ENCODE measurements at places on chromosomes 7 and 10.
A peak's percentile ranks its signal among the peaks of the same experiment; 100 is the strongest.

DNA sequence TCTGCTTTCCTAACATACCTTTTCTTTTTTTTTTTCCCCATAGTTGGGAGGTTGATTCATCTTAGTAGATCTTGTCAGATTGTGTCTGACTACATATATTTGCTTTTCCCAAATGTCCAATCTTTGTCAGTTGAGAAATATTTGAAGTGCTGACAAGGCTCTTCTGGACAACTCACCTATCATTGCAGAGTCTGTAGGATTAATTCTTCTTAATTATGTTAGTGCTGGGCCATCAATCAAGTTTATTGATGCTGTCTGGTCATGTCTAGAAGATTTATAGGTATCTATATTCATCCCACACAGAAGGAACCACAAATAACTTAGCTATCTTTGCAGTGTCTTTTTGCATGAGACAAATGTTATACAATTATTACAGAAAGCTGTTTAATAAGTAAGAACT, 310.6 kb downstream of the ACTR3B start:
- DNase-seq, result no peak

GRCh38 chr7:83808982-83809381, 160.0 kb upstream of the SEMA3E start:
- DNase-seq, result no peak

DNA sequence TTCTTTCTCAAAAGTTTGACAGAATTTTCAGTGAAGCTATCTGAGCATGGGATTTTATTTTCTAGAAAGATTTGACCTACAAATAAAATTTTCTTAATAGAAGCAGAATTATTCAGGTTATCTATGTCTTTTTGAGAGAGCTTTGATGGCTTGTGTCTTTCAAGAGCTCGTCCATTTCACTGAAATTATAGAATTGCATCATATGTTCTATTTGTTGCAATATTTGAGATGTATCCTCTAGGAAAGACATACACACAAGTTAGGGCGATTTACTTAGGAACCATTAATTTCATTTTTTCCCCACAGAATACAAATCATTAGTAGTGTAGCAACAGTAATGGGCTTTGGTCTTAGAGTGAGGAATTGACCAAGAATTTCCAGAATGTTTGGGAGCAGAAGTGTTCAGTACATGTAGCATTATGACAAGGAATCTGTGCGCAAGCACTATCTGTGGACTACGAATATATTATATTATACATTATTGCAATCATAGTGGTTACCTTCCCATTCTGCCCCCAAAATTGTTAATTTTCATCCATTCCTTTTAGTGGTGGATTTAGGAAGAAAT, 12.8 kb upstream of the COL17A1 start:
- DNase-seq, result no peak

GRCh38 chr10:123496375-123496774, 169.8 kb upstream of the GPR26 start:
- no peak for DNase-seq

DNA sequence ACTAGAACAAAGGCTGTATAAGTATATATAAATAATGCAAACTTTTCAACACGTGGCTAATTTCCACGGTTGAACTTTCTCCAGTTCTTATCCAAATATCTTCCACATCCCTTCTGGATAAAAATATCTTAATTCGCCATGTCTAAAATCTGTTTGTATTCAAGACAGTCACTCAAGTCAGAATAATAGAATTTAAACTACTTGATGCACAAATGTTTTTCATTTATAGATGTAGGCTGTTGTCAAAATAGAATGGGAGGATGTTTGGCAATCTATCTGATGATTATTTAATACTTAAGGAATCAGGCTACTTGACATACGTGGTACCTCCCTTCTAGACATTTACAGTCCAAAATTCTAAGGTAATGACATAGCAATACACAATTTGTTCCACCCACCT, 204.3 kb downstream of the TWIST1 start:
- DNase-seq, result no peak

- no peak for DNase-seq
Observed at GRCh38 chr7:28532181-28532580, 119.9 kb downstream of the CREB5 start.

GRCh38 chr7:47625861-47626715, 44.2 kb upstream of the TNS3 start:
- DNase-seq, result no peak

DNA sequence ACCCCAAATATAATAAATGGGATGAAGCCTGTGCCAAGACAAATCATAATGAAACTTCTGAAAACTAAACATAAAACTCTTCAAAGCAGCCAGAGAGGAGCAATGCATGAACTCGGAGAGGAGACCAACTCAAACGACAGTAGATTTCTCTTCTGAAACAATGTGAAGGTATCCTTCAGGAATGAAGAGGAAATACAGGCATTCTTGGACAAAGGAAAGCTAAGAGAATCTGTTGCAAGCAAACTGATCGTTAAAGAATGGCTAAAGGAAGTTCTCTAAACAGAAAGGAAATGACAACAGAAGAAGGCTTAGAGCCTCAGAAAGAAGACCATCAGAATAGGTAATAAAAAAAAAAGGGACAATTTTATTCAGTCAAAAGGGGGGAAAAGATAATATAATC, 6.6 kb downstream of the GNA12 start:
- DNase-seq, result no peak

GRCh38 chr10:5585517-5586206, 60.9 kb downstream of the CALML3 start:
- DNase-seq, result no peak

GRCh38 chr10:29253690-29254029, 35.2 kb upstream of the LYZL1 start:
- no peak for DNase-seq

DNA sequence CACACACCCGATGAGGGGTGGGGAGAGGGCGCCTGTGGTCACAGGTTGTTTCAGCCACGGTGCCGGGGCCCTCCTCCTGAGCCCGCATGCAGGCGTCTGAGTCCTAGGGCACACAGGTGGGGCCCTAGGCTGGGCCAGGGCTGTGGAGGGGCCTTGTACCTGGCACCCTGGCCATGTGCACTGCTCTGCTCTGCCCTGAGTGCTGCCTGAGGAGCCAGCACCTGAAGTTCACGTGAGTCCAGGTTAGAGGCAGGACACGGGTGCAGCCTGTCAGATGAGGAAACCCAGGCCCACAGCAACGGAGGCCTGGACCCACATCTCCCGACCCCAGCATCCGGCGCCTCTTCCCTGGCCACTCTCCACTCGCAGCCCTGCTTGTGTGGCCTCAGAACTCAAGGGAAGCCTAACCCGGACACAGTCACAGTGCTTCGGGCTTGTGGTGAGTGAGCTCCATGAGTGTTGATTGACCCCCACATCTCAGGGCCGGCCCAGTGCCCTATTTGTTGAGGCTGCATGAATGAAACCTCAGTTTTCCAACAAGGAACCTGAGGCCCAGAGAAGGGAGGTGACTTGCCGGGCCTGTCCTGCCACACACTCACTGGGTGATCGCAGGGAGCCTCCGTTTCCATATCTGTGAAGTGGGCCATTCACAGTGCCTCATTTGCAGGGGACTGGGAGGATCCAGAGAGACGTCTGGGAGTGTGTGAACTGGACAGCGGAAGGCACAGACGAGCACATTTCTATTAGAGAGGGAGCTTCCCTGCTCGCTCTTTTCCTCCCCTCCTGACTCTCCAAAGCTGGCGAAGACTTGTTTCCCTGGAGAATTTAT, 39.6 kb downstream of the PPIF start:
- peak; percentile 41 for DNase-seq

- no peak for DNase-seq
Observed at GRCh38 chr10:97851341-97852001, 1.8 kb downstream of the GOLGA7B start.

DNA sequence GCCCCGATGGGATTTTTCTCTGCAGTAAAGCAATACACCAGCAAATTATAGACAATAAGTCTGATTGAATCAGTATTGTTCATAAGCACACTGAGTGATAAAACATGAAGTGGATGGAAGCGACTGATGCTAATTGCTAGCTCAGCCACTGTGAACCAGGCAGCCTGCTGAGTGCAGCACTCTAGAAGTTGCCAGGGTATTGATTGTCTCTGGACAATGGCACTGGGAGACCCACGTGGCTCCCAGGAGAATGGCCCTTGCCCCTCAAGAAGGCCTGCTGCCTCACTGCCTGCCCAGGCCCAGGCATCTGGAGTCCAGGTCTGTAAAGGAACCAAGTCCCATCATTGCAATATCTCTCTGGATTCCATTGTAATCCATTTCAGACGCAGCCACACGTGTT, 80.4 kb upstream of the TCERG1L start:
- no peak for DNase-seq

- DNase-seq, result no peak
Observed at GRCh38 chr7:117116211-117116610, 162.9 kb downstream of the ST7 start.

DNA sequence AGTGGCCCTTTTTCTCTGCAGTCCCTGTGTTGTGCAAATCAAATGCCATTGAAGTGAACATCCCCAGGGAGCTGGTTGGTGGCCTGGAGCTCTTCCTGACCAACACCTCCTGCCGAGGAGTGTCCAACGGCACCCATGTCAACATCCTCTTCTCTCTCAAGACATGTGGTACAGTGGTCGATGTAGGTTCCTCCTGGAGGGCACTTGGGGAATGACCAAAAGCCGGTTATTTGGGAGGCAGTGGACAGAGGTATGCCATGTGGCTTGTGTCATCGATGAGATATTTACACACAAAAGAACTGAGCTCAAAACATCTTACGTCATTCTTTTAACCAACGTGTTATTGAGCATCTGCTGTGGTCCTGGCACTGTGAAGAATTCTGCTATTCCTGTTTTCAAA, 19.7 kb downstream of the OIT3 start:
- DNase-seq, result no peak

- DNase-seq, result no peak
Observed at GRCh38 chr10:94286901-94287300, 75.8 kb downstream of the NOC3L start.

GRCh38 chr7:25059576-25059975, 65.5 kb downstream of the CYCS start:
- DNase-seq, result no peak

- no peak for DNase-seq
Observed at GRCh38 chr7:6056616-6057015, 25.4 kb downstream of the ANKRD61 start.

DNA sequence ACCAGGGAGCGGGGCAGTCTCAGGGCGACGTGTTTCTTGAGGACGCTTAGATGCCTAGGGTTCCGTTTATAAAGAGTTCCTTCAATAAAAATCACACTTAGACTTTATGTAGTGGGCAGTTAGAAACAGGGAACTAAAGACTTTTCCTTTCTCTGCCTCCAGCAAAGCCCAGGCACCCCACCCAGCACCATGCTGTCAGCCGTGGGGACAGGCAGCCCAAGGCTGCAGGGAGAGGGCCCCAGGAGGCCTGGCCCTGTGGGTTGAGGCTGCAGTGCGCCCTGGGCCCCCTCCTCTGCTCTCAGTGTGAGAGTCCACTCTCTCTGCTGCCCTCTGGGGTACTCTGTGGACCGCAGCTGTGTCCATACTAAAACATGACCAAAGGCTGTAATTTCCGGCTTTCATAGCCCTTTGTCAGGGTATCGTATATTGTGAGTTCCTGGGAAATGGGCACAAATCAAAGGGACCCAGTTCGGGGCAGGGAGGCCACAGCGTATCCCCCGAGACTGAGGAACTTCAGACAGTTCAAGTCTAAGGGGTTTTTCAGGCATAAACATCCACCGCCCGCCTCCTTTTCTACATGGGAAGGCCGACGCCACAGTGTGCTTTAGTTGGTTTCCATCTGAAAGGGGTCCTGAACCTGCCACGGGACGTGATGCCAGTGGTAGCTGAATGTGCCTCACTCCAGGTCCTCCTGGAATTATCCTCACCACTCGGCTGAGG, 59.7 kb downstream of the DNAJB6 start:
- no peak for DNase-seq

DNA sequence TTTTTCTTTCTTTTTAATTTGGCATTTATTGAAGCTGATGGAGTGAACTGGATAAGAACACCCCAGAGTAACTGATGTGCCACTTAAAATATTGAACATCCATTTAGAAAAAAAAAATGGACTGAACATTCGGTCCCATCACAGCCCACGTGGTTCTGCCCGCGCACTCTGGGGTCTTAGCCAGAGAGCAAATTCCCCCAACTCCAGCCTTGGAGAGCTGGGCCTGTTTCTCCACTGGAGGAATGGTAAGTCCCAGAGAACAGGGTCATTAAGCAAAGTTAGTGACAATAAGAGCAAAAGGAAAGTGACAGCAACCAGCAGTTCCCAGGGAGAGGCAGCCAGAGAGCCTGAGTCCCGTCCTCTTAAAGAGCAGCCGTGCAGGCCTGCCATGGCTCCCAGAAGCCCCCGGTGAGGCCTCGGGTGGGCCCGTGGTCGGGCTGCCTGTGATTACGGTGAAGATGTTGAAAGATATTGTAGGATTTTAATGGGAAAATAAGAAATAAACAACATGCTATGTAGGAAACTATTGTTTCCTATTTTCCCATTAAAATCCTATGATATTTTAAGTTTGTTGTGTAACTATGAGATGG, 487.9 kb upstream of the MKI67 start:
- DNase-seq, result no peak

DNA sequence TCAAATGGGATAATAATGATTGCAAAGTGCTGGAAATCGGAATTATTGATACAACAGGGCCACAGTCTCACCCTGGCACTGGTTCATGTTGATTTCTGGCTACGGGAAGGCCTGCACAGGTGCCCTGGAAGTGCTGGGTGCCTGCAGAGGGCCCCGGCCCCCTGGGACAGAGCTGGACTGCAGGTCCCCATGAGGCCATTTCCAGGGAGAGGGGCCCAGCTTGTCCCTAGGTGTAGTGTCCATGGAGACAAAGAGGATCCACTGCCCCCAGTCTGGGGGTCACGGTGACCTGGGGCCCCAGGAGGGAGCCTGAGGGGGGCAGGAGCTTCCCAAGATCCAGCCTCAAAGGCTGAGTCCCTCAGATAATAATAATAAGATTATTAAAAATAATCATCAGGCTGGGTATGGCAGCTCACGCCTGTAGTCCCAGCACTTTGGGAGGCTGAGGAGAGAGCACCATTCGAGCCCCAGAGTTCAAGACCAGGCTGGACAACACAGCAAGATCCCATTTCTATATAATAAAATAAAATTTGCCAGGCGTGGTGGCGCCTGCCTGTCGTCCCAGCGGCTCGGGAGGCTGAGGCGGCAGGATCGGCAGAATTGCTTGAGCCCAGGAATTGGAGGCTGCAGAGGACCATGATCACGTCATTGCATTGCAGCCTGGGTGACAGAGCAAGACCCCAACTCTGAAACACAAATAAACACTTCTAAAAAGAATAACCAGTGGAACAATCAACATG, 98.1 kb downstream of the MICALL2 start:
- DNase-seq, result no peak

DNA sequence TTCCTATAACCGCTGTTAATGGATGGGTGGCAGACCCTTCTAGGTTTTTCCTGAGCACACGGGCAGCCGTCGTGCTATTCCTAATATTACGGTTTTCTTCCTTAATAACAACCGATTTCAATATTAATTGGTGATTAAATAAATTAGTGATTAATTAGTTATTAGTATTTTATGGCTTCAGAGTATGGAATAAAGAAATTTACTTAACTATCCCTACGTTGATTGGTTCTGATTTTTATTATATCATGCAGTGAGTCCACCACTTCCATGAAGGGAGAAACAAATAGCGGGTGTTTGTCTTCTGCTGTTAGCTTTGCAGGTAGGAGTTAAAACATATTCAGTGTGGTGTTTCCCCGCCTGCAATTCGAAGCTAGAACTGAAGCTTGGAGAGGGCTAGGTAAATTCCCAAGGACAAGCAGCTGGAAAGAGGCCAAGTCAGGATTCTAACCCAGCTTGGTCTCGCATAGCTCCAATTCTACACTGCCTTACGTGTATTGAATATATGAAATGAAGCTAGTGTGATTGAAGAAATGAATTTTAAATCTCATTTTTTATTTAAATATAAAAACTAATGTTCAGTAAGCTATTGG, 928 bp upstream of the CSTF2T start:
- DNase-seq, result no peak
